NCI-H345 (cell line): ENCODE measurements at places on chromosomes 12 and 14.

DNA sequence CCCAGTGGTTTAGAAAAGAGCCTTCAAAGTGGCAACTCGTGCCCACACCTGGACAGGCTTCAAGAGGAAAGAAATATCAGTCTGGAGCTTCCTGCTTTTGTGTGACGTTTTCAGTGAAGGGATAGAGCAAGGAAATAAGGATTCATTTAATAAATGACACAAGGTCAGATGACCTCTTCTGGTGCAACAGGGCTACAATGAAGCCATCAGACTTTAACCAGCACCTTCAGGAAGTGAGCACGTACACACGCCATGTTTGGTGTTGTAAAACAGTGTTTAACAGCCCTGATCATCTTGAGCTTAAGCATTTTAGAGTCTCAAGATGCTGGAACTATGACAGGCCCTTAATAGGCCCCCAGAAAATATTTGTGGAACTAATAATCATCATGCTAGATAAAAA is 59.1 kb downstream of the CCDC60 start:
- no peak for DNase-seq

DNA sequence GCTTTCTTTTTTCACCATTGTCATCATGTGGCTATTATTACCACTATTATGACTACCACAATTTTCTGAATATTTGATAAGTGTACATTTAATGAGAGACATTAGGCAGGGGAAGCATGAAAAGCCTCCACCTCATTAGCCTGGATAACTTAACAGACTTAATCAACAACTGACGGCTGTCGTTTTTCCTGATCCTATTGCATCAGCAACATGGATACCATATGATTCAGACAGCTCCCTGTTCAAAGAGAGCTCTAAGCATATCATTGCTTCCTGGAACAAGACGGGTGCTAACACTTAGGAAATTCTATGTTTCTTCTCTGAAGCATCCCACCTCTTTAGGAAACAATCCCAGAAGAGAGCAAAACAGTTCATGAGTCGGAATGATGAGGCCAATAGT is 765.2 kb downstream of the NOVA1 start:
- DNase-seq: no peak

GRCh38 chr14:67335781-67336180 is 23.8 kb downstream of the ATP6V1D start:
- DNase-seq: no peak

GRCh38 chr14:100440207-100440631 is 117.1 kb downstream of the SLC25A47 start:
- DNase-seq: peak; percentile 82

GRCh38 chr14:93183596-93184317 is 940 bp downstream of the MOAP1 start:
- DNase-seq: no peak

GRCh38 chr12:38713294-38713693 is 192.1 kb downstream of the CPNE8 start:
- DNase-seq: no peak

GRCh38 chr12:62860501-62861411 is 74.2 kb downstream of the PPM1H start:
- DNase-seq: no peak
